ENCODE measurements at places on chromosomes 13 and 19. TPM values are rescaled to one million over a fixed set of nuclear protein-coding genes. Genes with fewer than 3 reads are reported as not detected.

Gene ZNF724
- 6.9 TPM for total RNA-seq

DNA sequence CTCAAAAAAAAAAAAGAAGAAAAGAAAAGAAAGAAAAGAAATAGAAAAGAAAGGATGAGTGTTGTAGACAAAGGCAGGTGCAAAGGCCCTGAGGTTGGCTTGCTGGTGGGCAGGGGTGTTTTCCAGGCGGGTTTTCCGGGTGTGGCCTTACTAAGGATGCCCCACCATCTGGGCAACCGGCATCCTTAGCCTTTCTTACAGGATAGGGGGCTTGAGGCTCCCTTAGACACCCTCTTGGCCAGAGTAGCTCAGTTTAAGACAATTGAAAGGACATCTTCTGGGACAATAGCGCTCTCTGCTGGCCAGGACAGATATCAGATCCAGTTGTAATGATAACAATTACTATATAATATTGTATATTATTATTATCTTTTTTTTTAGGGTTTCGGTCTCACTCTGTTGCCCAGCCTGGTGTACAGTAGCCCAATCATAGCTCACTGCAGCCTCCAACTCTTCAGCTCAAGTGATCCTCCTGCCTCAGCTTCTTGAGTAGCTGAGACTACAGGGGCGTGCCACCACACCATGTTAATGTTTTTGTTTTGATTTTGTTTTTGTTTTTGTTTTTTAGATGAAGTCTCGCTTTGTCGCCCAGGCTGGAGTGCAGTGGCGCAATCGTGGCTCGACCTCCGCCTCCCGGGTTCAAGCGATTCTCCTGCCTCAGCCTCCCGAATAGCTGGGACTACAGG, 1.4 kb upstream of the QTRT1 start:
- DNase-seq: peak; percentile 73

- DNase-seq: no peak
Observed at GRCh38 chr13:25186187-25186586, 14.1 kb upstream of the AMER2 start.

Gene ZNF730
- total RNA-seq: not detected

Gene KLF12
- total RNA-seq: 10.0 TPM

Gene ZNF816
- 5.5 TPM for total RNA-seq

DNA sequence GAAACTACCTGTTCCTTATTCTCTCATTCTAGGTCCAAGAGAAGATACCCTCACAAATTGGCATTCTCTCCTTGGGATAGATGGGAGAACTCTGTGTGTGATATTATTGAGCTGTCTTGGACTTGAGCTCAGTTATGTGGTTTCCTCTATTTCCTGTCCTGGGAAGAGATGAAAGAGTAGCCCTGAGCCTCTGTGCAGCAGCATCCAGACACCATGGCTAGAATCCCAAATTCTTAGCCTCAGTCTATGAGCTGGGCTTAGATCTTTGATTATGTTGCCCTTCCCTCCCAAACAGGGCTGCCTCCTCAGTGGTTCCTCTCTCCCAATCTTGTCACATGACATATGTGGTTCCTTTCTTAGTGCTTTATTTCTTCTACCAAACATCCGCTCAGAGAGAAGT, 290.7 kb downstream of the SPRY2 start:
- no peak for DNase-seq

Gene RSPH6A
- 0.29 TPM for total RNA-seq

- no peak for DNase-seq
Observed at GRCh38 chr13:30253830-30254229, 53.5 kb downstream of the KATNAL1 start.

GRCh38 chr19:40466219-40466984, 399 bp upstream of the SPTBN4 start:
- no peak for DNase-seq

Gene PEAK3
- not detected for total RNA-seq

Gene SYDE1
- total RNA-seq: 22.6 TPM

DNA sequence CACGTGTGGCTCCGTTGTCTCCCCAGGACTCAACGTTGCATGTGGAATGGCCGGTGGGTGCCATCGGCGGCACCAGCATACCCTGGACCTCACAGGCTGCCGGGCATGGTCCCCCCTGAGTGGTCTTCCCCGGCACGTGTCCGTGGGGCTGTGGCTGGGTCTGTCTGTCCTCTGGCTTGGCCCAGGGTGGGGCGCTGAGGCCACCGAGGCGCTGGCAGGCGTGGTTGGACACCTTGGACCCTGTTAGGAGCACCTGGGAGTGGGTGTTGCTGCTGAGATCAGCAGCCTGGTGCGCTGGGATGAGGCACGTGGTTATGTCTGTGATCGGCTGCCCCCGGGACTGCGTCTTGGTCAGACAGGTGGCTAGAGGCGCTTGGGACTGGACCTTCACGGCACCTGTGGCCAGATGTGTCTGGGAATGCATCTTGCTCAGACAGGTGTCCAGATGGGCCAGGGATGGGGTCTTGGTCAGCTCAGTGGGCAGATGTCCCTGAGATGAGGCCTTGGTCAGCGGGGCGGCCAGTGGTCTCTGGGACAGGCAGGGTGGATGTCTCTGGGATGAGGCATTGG, 9.2 kb downstream of the IQCN start:
- no peak for DNase-seq

Gene CEACAM4
- total RNA-seq: not detected

DNA sequence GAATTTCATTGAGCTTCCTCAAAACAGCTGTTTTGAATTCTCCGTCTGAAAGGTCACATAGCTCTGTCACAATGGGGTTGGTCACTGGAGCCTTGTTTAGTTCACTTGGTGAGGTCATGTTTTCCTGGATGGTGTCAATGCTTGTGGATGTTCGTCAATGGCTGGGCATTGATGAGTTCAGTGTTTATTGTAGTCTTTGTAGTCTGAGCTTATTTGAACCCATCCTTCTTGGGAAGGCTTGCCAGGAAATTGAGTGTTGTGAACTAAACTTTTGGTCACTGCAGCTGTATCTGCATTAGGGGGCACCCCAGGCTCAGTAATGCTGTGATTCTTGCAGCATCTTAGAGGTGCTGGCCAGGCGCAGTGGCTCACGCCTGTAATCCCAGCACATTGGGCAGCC, 22.0 kb downstream of the BLOC1S3 start:
- peak; percentile 55 for DNase-seq

GRCh38 chr19:58379246-58379645, 1.6 kb downstream of the ZNF837 start:
- DNase-seq: no peak
